ENCODE measurements at places on chromosomes 1 and 21.

GRCh38 chr21:25735646-25736597 is 1.1 kb downstream of the GABPA start:
- no peak for DNase-seq

GRCh38 chr21:27359141-27359540 is 392.3 kb upstream of the ADAMTS5 start:
- DNase-seq = no peak

DNA sequence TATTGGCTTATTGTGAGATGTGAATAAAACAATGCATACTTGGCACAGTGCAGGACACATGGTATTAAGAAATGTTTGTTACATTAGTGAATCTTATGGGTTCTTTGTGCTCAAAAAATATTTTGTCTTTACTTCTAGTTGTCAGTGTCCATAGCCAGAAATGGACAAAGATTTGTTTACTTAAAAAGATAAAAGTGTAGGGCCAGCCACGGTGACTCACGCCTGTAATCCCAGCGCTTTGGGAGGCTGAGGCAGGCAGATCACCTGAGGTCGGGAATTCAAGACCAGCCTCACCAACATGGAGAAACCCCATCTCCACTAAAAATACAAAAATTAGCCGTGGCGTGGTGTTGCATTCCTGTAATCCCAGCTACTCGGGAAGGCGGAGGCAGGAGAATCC is 654.6 kb upstream of the NEGR1 start:
- DNase-seq = no peak

DNA sequence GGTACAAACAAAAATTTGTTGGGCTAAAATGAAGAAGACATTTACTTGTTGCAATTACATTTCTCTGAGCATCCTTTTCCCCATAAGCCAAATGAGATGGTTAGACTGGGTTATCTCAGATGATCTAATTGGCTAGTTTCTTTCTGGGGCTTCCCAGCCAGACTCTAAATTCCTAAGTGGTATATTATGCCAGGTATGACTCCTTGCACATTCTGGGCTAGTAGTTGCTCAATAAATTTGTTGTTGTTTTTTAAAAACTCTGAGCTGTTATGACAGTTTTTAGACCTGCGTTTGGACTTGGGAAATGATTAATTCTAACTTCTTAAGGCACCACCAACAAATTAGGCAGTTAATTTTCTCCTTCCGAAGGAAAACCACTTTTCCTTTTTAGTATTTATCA is 66.1 kb downstream of the UCK2 start:
- DNase-seq = no peak

GRCh38 chr1:184747089-184747955 is 7.3 kb downstream of the EDEM3 start:
- no peak for DNase-seq

Measured in activated T-cell treated with anti-CD3 and anti-CD28 coated beads, Interleukin-2, amount 50 U/mL, for 48 hours (primary cell).